ENCODE measurements at places on chromosomes 2 and 18.

DNA sequence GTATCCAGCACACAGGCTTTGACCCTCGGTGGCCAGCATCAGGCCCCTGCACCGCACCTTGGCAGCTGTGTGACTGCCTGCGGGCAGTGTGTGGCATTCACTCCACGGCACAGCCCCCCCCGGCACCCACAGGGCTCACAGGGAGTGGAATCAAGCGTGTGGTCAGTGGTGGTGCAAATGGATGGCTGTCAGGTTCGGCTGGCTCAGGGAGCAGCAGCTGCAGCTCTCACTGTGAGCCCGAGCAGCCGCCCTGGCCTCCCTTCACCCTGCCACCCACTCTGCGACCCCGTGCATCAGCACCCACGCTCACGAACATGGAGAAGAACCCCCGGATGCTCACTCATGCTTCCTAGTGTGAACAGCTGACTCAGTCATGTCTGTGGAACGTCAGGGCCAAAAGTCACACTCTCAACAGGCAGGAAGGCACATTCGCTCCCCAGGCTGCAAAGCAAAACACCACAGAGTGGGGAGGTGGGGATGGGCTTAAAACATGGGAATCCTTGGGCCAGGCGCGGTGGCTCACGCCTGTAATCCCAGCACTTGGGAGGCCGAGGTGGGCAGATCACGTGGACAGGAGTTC, 41.5 kb upstream of the GPC1 start:
- DNase-seq = peak; percentile 2

- DNase-seq = no peak
These were observed 501.8 kb downstream of the EIPR1 start for GRCh38 chr2:2875831-2876230.

DNA sequence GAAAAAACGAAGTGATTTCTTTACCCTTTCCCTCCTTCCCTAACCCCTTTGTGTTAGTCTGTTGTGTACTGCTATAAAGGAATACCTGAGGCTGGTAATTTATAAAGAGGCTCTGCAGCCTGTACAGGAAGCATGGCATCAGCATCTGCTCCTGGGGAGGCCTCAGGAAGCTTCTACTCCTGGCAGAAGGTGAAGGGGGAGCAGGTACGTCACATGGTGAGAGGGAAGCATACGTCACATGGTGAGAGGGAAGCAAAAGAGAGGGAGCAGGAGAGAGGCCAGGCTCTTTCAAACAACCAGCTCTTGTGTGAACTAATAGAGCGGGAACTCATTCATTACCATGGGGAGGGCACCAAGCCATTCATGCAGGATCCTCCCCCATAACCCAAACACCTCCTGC, 126.2 kb downstream of the CAPN13 start:
- no peak for DNase-seq

GRCh38 chr2:9735335-9735734, 104.5 kb upstream of the YWHAQ start:
- no peak for DNase-seq

DNA sequence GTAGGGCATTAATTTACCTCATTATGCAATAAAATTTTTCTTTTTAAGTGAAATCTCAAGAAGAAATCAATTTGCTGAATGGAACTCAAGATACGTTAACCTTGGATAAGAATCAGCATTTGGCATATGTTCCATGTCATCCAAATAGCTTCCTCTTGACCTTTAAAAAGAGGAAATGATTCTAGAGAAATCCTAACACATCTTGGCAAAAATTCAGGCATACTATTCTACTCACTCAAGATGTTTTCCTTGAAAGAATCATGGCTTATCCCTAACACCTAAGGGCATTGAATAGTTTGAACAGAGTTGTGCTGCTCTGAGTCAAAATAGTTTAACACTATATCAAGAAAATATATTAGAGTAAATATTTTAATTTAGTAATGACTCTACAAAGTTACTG, 678.0 kb downstream of the EPHA4 start:
- no peak for DNase-seq

DNA sequence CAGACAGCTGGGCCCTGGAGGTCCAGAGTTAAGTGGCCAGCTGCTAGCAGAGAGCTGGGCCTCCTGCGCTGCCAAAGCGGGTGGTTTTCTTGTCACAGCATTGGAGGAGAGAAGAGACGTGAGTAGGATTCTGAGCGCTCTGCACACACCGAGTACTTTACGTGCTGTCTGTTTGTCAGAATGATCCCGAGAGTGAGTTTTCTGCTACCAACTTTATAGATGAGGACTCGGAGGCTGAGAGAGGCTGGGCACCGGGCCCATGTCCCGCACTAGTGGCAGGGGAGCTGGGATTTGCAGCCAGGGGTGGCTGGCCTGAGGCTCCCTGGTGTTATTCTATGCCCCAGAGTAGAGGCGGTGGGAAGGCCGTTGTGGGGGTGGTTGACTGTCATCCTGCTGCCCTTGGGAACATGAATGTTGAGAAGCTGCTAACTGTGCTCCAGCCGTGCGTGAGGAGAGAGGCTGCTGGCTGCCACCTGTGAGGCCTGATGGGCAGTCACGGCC, 36.3 kb upstream of the MBP start:
- DNase-seq = no peak

- DNase-seq = no peak
These were observed 385.4 kb upstream of the RND3 start for GRCh38 chr2:150872756-150873395.

Data from iPS-NIHi11 (cell line).